Sigmoid colon (tissue), 7 donors: ENCODE measurements at places on chromosomes 3 and 15. TPM values are rescaled to one million over a fixed set of nuclear protein-coding genes. Genes with fewer than 3 reads are reported as not detected.
A peak's percentile ranks its signal among the peaks of the same experiment; 100 is the strongest.

DNA sequence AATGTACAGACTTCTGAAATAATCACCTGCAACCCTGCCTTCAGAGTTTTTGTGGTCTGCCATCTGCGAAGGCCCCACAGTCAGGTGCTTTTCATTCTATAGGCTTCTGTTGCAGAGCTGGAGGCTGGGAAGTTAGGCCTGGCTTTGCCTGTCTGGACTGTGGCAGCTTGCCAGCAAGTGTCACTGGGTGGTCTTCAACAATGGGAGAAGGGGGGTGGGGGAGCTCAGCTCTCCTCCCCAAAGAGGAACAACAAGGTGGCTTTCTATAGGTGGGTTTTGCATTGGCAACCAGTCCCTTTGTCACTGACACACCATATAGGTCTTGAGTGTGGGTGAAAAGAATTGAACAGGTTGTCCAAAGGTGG is 7.3 kb downstream of the BOC start:
- H3K27ac ChIP-seq, result peak overlapping the region; percentile 97
- H3K4me3 ChIP-seq, result no peak overlapping the region
- H3K36me3 ChIP-seq, result peaks cover 29% of the 10 kb centered on the region
- H3K27me3 ChIP-seq, result no peaks in the 10 kb centered on the region
- no peak for DNase-seq
- H3K4me1 ChIP-seq, result peaks cover 86% of the 10 kb centered on the region

The VGLL4 gene
- 56.5 TPM for total RNA-seq

The IMPDH2 gene
- total RNA-seq, result 91.1 TPM

GRCh38 chr3:31285833-31286486 is 246.8 kb upstream of the STT3B start:
- H3K27ac ChIP-seq, result no peak overlapping the region
- H3K27me3 ChIP-seq, result no peaks in the 10 kb centered on the region
- DNase-seq, result no peak
- H3K4me3 ChIP-seq, result no peak overlapping the region

DNA sequence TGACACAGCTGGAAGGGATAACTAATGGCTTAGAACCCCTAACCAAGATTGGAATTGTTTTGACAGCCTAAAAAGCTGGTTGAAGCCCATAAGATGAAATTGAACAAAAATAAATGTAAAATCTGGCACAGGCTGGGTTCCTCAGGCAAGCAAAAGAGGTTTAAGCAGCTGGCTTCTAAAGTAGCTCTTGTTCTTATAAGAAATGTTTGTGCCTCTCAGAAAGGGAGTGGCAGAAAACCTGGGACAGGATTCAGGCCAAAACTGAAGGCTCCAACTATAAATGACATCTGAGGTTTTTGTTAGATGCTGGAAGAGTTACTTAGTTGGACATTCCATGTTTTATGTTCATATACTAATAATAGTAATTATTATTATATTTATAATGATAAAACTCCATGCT is 378.3 kb downstream of the CNTN4 start:
- no peaks in the 10 kb centered on the region for H3K4me1 ChIP-seq
- no peaks in the 10 kb centered on the region for H3K27me3 ChIP-seq
- H3K36me3 ChIP-seq, result no peaks in the 10 kb centered on the region
- H3K27ac ChIP-seq, result no peak overlapping the region
- H3K4me3 ChIP-seq, result no peak overlapping the region

DNA sequence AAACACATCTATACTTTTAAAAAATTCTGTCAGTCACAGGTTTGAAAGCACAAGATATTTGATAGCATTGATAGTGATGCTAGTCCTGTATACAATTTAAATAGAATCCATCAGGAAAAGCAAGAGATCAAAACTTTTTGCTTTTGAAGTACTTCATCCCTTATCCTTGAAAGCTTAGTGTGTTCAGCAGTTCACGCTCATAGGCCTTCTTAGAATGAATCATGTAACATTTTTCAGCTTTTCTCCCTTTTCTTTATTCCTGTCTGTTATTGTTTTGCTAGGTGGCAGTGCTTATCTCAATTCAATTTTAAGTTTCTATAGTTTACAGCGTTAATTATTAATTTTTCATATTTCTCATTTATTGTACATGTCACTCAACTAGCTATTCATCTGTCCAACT is 69.1 kb downstream of the FGF7 start:
- no peaks in the 10 kb centered on the region for H3K27me3 ChIP-seq
- no peak overlapping the region for H3K4me3 ChIP-seq
- H3K27ac ChIP-seq, result no peak overlapping the region
- no peaks in the 10 kb centered on the region for H3K36me3 ChIP-seq

DNA sequence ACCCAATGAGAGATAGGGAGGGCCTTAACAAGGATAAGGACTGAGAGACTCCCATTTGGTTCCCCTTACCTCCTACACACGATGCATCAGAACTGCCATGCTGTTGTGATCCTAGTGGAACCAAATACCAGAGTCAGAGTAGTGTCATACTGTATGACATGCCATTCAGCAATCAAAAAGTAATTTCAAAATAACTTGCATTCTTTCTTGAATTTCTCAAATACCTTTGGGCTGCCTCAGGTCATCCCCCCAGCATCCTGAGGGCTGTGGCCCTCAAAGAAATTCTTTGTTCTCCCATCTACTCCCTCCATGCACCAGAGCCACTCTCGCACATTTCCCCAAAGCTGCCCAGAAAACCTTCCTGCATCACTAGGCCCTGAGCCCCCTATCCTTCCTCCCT is 68.9 kb upstream of the PPP2R3A start:
- no peaks in the 10 kb centered on the region for H3K27me3 ChIP-seq
- H3K4me3 ChIP-seq, result no peak overlapping the region
- H3K36me3 ChIP-seq, result no peaks in the 10 kb centered on the region
- H3K4me1 ChIP-seq, result no peaks in the 10 kb centered on the region
- no peak overlapping the region for H3K27ac ChIP-seq

- peak overlapping the region; percentile 73 for H3K27ac ChIP-seq
- H3K4me3 ChIP-seq, result no peak overlapping the region
- no peaks in the 10 kb centered on the region for H3K36me3 ChIP-seq
Observed at GRCh38 chr15:64502551-64502950, 42.2 kb downstream of the ZNF609 start.

DNA sequence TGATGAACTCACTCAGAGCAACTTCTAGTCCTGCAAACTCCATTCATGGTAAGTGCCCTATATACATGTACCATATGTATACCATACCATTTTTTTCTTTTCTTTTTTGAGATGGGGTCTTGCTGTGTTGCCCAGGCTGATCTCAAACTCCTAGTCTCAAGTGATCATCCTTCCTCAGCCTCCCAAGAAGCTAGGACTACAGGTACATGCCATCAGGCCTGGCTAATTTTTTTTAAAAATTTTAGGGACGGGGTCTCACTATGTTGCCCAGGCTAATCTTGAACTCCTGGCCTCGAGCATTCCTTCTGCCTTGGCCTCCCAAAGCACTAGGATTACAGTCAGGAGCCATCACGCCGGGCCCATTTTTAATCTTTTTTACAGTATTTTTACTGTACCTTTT is 67.3 kb upstream of the MFGE8 start:
- no peak overlapping the region for H3K27ac ChIP-seq
- no peaks in the 10 kb centered on the region for H3K36me3 ChIP-seq
- H3K4me3 ChIP-seq, result no peak overlapping the region
- no peaks in the 10 kb centered on the region for H3K4me1 ChIP-seq
- no peak for DNase-seq

DNA sequence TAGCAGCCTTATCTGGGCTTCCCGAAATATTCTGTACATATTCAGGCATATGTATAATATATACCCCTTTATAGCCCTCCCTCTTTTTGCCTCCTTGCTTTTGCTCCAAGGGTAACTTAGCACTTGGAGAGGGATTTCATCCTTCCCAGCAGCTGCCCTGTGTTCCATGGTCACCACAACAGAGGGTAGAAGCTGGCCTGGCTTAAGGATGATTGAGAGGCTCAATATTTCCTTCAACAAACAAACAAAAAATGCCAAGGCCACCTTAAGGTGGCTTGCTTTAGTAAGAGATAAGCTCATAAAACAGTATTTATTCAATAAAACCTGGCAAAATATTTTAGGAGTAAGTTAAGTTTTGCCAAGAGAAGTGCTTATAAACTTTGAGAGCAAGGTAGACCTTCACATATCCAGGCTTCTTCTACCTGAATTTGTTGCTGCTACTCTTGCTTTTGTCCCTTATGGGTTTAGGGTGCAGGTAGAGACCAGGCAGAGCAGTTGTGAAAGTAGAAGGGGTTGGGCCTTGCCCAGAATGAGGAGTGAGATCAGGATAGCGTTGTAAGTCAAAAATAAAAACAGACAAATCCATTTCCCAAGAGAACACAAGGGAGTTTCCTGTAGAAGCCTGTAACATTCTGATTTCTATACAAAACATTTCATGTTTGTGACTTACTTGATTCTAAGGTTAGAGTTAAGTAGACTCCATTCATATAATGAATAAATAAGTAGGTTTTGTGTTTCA is 52.7 kb upstream of the ATOSA start:
- H3K4me3 ChIP-seq, result no peak overlapping the region
- peaks cover 4% of the 10 kb centered on the region for H3K4me1 ChIP-seq
- no peaks in the 10 kb centered on the region for H3K27me3 ChIP-seq
- no peak for DNase-seq

GRCh38 chr3:163335429-163335828 is 1742.9 kb downstream of the SI start:
- no peaks in the 10 kb centered on the region for H3K4me1 ChIP-seq
- no peak overlapping the region for H3K27ac ChIP-seq
- H3K27me3 ChIP-seq, result no peaks in the 10 kb centered on the region
- no peak for DNase-seq
- no peaks in the 10 kb centered on the region for H3K36me3 ChIP-seq

The SKOR1 gene
- total RNA-seq, result 1.6 TPM

GRCh38 chr3:102727340-102727739 is 292.5 kb downstream of the ZPLD1 start:
- no peaks in the 10 kb centered on the region for H3K36me3 ChIP-seq
- no peaks in the 10 kb centered on the region for H3K27me3 ChIP-seq
- H3K4me3 ChIP-seq, result no peak overlapping the region
- DNase-seq, result no peak
- no peak overlapping the region for H3K27ac ChIP-seq
- H3K4me1 ChIP-seq, result no peaks in the 10 kb centered on the region

GRCh38 chr3:115706311-115706829 is 83.1 kb downstream of the GAP43 start:
- H3K27ac ChIP-seq, result no peak overlapping the region
- no peak for DNase-seq
- no peak overlapping the region for H3K4me3 ChIP-seq

DNA sequence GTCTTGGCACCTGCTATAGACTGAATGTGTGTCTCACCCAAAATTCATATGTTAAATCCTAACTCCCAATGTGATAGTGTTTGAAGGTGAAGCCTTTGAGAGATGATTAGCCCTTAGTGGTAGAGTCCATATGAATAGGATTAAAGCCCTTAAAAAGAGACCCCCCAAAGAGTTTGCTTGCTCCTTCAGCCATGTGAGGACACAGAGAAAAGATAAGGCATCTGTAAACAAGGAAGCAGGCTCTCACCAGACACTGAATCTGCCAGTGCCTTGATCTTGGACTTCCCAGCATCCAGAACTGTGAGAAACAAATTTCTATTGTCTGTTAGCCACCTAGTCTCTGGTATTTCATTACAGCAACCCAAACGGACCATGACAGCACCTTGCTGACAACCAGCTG is 16.6 kb downstream of the KPNA1 start:
- H3K4me1 ChIP-seq, result no peaks in the 10 kb centered on the region
- no peak overlapping the region for H3K4me3 ChIP-seq
- no peaks in the 10 kb centered on the region for H3K27me3 ChIP-seq
- no peak overlapping the region for H3K27ac ChIP-seq
- DNase-seq, result no peak
- peaks cover 32% of the 10 kb centered on the region for H3K36me3 ChIP-seq

The EFCAB12 gene
- not detected for total RNA-seq

The CCDC33 gene
- total RNA-seq, result not detected

GRCh38 chr3:50325113-50325480 is 2.6 kb upstream of the HYAL2 start:
- H3K4me1 ChIP-seq, result no peaks in the 10 kb centered on the region
- H3K27ac ChIP-seq, result peak overlapping the region; percentile 88
- H3K27me3 ChIP-seq, result no peaks in the 10 kb centered on the region

GRCh38 chr15:91043202-91043874 is 20.9 kb upstream of the VPS33B start:
- H3K27ac ChIP-seq, result no peak overlapping the region
- no peak overlapping the region for H3K4me3 ChIP-seq
- no peaks in the 10 kb centered on the region for H3K4me1 ChIP-seq
- DNase-seq, result no peak
- no peaks in the 10 kb centered on the region for H3K36me3 ChIP-seq
- no peaks in the 10 kb centered on the region for H3K27me3 ChIP-seq

DNA sequence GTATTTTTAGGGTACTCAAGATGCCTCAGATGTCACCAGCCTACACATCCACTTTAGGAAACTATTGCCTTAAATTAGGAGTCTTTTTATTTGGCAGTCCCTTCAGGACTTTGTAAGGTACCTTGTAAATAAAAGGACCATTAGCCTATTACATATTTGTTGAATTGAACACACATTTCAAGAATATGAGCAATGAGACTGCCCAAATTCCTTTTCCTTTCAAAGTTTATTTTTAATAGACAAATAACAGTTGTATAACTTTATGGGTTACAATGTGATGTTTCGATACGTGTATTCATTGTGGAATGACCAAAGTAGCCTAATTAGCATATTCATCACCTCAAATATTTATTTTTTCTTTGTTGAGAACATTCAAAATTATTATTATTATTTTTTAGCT is 176.7 kb upstream of the PDZRN3 start:
- DNase-seq, result no peak
- no peaks in the 10 kb centered on the region for H3K4me1 ChIP-seq
- H3K27me3 ChIP-seq, result no peaks in the 10 kb centered on the region
- H3K27ac ChIP-seq, result no peak overlapping the region
- no peaks in the 10 kb centered on the region for H3K36me3 ChIP-seq

- no peak overlapping the region for H3K27ac ChIP-seq
- no peak for DNase-seq
- no peaks in the 10 kb centered on the region for H3K27me3 ChIP-seq
- peaks cover 16% of the 10 kb centered on the region for H3K4me1 ChIP-seq
Observed at GRCh38 chr15:48989170-48989569, 25.5 kb upstream of the SHC4 start.

The GMNC gene
- not detected for total RNA-seq

The NDN gene
- total RNA-seq, result 62.5 TPM

The ESYT3 gene
- 16.8 TPM for total RNA-seq

DNA sequence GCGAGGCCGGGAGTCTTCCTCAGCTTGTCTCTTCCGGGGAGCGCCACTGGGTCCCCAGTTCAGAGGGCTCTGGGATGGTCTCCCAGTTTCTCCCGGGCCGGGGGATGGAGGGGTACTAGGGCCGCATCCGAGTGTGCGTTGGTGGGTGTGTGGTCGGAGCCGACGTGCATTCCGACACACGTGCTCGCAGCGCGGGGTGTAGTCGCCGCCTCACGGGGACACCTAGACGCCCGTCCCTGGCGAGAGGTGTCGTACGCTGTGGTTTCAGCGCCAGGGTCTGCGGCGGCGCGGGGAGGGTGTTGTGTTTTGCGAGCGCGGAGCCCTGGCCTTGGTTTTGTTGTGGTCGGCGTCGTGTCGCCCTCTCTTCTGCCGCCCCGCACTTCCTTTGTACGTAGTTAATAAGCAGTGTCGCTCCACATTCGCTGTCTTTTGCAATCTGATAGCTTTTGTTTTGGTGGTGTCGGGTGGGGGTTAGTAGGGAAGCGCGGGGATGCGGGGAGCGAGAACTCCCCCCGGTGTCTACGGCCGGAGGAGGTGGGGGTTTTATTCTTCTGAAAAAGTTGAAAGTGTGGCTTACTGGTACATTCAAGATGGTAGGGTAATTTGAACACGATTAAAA is 2.2 kb downstream of the IGF1R start:
- no peak for DNase-seq
- H3K4me1 ChIP-seq, result peaks cover 45% of the 10 kb centered on the region
- peak overlapping the region; percentile 82 for H3K4me3 ChIP-seq
- H3K27ac ChIP-seq, result peak overlapping the region; percentile 98
